Muscle of back (tissue), 13 donors: ENCODE measurements at places on chromosomes 3 and 15.

DNA sequence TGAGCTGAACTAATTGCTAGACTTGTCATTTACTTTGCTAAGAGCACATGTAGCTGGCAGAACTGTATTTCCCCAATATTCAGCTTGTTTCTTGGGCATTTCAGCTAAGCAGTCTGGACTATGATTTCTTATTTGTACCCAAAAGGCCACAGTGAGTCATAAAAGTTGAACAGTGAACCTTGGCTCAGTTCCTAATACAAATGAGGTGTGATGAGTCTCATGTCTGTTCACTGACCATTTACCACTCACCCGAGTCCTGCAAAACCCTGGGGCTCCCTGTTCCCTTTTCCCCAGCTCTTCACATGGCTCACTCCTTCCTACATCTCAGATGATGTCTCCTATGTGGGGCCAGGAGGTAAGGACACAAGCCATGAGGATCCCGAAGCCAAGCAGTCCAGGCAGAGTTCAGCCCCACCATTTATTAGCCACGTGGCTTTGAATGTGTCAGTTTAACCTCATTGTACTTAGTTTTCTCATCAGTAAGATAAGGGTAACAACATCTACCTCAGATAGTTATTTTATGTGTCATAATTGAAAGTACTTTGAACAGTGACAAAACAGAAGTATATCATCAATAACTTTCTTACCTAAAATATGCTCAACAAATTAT is 239.3 kb downstream of the IL5RA start:
- DNase-seq = no peak

DNA sequence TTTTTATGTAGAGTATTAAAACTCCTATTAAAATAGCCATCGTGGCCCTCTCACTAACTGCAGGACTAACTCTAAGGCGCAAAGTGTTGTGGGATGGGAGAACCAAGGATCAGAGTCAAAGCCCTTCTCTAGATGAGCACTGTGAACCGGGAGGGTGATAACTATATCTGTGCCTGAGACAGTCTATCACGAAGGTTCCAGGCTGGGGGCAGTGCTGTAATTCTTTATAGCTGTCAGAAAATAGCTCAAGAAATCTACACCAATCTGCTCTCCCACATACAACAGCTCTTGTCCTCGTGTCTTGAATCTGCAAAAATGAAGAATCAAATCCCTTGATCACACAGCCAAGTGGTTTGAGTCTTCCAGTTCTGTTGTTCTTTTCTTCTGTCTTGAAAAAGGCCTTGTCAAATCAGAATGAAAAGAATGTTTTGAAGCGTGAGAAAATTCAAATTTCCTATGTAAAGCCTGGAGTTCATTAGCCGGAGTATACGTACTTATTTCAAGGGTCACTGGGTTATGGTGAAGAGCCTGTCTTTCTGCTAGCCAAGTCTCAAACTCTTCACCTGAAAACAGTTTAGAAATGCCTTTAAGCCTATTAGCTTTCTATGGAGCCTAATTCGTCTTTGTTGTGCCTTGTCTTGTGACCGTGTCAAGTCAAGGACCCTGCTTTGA is 185.3 kb upstream of the NECTIN3 start:
- no peak for DNase-seq

- no peak for DNase-seq
Measured at GRCh38 chr3:31725568-31725967, 192.8 kb downstream of the STT3B start.

DNA sequence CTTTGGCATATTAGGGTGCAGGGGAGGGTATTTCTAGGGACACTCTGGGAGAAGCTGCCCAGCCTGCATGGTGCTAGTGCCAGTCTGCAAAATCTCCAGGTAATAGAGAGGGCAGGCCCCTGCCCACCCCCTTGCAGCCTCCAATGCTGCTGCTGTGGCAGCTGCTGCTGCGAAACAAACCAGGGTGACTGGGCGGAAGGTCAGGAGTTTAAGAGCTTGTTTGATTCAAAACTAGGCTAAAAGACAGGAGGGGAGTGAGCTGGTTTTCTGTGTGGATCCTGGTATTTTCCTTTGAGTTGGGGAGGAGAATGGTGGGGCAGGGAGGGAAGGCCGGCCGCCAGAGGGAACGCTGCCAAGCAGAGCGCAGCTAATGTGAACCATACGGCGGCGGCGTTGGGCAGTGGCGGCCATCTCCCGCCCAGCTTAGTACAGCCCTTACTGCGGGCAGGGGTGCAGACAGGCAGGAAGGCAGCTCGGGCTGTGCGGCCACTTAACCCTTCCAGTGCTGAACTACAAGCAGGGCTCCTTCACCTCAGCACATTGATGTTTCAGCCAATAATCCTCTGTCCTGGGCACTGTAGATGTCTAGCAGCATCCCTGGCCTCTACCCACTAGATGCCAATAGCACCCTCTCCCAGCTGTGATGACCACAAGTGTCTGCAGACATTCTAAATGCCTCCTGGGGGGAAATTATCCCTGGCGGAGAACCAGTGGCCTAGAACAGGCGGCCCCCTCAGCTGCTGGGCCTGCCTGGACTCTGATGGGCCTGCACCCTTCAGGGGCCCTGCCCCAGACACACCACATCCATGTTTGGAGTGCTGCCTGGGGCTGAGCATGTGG is 125.7 kb downstream of the EEFSEC start:
- DNase-seq = peak; percentile 78
